ENCODE measurements at places on chromosomes 16 and 17.

- no peak for DNase-seq
Observed at GRCh38 chr17:4959261-4959965, 8.2 kb downstream of the SPAG7 start.

- no peak for DNase-seq
Observed at GRCh38 chr17:2105663-2106062, 50.8 kb downstream of the HIC1 start.

GRCh38 chr17:20896153-20896649, 146.6 kb downstream of the USP22 start:
- DNase-seq: peak; percentile 16

DNA sequence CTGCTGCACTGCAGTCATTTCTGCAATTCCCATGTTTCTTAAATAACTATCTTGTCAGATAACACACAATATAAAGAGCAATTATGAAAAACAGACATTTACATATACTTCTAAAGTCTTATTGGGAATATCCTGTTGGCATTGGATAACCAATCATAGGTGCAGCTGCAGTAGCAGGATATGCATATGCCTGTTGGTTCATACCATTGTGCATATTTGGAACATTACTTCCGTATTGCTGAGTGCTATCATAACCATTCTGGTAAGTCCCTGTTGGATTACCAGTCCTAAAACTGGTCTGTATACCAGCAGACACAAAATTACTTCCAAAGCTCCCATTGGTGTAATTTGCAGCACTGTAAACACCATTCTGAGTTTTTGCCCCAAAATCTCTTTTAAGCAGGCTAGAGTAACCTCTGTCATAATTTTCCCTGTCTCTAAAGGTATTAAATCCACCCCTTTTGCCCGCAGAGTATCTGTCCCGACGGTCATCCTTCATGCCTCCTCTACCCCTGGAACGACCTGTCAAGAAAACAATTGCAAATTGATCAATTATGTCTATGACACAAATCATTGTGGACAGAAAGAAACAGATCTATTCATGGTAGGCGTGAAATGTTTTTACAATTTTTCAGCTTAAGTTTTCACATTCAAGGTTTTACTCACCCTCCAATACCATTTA, 3.1 kb upstream of the POLG2 start:
- no peak for DNase-seq

GRCh38 chr17:75349589-75349988, 55.9 kb downstream of the GRB2 start:
- no peak for DNase-seq

DNA sequence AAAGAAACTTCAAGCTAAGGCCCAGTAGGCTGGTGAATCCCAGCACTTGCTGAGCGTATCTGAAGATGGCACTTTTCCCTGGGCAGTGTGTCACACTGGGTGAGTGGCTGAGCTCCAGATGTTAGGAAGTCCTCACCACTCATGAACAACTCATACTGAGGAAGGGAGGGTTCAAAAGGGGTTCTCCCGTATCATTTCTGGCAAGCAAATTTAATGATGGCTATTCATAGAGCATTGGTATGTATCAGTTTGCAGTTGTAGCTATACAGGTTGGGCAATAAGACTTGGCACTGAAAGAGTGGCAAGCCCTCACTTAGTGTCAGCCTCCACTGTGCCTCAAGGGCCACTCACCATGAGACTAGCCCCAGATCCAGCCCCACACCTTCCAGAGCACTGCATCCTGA, 10.7 kb downstream of the GFOD2 start:
- no peak for DNase-seq

- DNase-seq: no peak
Observed at GRCh38 chr16:56298116-56298515, 106.8 kb downstream of the GNAO1 start.

DNA sequence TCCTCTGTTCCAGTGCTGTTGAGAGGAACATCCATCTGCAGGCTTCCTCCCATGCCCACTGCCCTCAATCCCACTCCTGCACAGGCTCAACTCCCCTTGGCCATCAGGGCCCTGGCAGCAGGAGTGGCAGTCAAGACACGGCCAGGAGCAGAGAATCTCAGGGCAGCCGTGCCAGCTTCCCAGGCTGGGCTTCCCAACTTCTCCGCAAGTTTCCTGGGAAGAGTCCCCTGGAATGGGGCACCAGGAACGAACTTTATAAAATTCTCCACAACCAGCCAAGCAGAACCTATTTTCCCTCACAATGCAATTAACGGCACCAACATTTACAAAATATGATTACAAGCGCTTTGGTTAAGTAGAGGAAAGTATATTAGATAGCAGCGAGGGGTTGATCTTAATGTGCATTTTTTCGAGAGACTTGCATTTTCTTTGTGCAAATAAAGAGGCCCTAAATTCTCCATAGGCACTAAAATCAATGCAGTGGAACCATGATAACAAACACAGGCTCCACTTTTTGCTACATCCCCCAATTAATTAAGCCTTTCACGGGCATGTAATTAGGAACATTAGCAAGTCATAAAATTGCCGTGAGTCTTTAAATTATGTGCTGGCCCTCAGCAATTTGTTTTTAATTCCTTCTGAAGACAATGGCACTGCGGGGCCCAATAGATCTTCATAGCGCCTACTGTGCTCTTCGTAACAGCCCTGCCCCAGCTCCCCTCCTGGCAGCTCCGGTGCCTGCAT, 99.9 kb upstream of the LHX1 start:
- no peak for DNase-seq

DNA sequence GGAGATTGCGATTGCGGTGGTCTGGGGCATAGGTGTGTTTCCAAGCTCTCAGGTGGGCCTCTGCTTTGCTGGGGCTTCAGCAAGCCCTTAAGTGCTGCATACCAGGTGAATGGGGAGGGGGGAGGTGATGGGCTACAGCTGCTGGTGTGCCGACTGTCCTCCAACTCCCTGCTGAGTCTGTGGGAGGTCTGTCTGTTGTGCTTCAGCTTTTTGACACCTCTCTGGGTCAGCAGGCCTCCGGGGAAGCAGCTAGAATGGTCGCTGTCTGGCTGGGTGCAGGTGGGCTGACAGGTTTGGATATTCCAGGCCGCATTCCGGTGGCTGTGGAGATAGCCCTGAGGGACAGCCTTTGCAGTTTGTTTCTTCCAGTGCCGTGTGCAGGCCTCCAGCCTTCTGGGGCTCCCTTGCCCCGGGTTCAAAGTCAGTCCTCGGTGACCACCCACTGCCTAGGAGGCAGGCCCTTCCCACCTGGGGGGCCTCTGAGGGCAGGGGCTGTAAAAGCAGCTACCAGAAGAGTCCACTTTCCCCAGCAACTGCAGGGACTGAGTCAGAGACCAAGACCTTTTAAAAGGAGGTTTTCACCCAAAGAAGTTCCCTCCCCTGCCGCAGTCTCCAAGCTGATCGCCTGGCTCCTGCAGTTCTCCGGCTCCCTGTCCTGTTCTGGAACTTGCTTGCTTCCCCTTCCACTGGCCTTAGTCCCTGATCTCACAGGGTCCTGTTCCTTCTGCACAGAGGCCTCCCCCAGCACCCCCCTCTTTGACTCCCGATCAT, 2.0 kb upstream of the TTYH2 start:
- DNase-seq: no peak

- no peak for DNase-seq
Observed at GRCh38 chr17:68182011-68182306, 65.9 kb upstream of the AMZ2 start.

DNA sequence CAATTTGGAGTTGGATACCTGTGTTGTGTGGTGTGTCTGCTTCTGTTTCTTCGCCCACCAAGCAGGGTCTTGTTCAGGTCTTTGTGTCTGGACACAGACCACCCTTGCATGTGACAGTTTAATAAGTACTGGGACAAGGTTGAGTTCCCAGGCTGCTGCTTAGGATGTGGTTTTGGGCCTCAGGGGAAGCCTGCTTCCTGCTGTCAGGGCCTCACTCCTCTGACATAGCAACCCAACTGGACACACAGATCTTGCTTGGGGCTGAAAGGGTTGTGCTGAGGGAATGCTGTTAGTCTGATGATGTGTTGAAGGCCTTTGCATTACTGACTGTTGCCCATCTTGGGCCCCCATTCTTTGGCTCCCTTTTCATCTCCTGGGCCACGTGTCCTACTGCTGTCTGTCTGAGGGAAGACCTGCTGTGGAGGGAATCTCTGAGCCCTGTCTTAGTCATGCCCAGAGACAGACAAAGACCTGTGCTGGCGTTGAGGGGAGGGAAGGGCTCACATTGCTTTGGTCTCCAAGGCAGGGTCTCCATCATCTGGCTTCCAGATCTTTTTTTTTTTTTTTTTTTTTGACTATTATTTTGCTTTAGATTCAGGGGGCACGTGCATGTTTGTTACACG, 4.7 kb upstream of the TGFB1I1 start:
- DNase-seq: no peak

DNA sequence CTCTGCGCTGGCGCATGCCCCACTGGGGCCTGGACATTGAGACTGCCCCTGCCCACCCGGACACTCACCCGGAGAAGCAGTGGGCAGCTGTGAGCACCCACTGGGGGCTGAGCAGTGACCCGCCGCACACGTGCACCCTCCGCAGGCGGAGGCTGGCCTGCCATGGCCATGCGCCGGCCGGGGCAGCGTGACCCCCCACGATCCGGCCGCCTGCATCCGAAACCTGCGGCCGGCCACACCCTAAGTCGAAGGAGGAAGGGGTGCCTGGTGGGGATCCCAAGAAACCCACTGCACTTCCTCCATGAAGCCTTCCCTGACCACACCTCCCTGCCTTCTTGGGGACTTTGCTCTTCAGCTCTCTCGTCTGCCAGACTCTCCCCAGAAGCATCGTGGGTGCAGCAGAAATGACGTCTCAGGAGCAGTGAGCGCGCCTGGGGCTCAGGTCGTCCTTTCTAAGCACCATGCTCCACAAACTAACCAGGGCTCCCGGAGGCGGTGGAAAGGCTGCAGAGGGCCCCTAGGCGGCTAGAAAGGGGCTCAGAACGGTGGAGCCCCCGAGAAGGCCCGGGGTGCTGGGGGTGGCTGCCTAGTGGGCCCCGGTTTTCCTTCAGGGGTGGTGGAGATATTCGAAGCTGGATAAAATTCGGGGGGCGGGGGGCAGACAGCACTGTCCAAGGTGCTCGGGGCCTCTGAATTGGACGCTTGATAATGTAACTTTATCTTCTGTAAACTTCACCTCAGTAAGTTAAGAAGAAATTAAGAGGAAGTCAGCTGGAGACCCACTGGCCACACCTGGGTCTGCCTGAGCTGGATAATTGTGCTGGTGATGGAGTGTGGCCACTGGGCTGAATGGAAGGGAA, 1.5 kb downstream of the TPSG1 start:
- DNase-seq: no peak

DNA sequence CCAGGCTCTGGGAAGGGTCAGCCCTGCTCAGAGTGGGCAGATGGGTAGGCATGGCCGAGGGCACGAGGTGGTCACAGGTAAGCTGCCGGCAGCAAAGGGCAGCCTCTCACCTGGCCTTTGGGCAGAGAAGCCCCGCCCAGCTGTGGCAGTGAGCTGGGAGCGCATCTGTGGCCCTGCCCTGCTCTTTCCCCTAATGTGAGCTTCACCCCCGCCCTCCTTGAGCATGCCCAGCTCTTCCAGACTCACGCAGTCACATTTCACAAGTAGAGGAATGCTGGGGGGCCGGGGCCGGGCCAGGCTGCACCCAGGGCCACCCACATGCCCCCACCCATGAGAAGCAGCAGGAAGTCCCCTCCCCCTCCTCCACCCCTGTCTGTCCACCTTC, 40.7 kb upstream of the SLC38A10 start:
- DNase-seq: no peak

- DNase-seq: no peak
Observed at GRCh38 chr16:28082624-28083023, 19.1 kb upstream of the GSG1L start.

GRCh38 chr17:69269131-69269998, 40.7 kb upstream of the ABCA10 start:
- no peak for DNase-seq

DNA sequence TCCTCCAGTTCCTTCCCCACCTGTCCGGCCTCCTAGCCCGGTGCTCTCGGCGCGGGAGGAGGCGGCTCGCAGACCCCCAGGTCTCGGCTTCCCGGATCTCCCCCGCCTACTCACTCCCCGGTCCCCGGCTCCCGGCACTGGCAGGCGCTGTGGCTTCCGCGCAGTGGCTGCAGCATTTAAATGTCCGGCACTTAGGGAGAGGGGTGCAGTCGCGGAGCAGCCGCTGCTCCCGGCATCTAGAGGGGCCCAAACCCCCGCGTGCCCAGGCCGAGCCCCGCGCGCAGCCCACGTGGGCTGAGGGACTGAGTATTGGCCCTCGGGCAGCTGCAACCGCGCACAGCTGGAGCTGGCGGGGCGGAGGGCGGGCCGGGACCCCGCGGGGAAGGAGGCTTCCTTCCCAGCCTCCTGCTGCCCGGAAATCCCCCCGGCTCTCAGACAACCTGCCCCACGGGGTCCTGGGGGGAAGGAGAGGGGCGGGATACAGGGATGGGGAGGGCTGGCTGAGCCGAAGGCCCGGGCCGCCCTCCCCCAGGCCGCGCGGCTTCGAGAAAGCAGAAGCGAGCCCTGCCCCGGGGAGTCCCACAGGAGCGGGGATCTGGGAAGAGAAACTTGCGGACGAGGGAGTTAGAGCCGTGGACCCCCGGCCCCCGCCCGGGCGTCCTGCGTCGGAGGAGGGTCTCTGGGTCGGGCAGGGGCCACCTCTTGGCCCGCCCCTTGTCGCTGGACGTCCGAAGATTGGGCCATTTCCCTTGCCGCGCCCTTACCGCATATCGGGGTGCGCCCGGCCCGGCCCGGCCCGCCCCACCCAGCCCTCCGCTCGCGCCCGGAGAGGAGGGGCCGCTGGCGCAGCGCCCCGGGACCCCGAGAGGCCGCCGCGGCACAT, at the start of gene MMP25:
TSS of gene MMP25 (plus strand) at position 804 of the 883 bp plus-strand sequence. CDS start 357 bp downstream, outside the sequence.
- DNase-seq: no peak

- no peak for DNase-seq
Observed at GRCh38 chr17:10117581-10118001, 80.8 kb downstream of the GAS7 start.

GRCh38 chr17:9188367-9188766, 167.1 kb downstream of the NTN1 start:
- DNase-seq: no peak

DNA sequence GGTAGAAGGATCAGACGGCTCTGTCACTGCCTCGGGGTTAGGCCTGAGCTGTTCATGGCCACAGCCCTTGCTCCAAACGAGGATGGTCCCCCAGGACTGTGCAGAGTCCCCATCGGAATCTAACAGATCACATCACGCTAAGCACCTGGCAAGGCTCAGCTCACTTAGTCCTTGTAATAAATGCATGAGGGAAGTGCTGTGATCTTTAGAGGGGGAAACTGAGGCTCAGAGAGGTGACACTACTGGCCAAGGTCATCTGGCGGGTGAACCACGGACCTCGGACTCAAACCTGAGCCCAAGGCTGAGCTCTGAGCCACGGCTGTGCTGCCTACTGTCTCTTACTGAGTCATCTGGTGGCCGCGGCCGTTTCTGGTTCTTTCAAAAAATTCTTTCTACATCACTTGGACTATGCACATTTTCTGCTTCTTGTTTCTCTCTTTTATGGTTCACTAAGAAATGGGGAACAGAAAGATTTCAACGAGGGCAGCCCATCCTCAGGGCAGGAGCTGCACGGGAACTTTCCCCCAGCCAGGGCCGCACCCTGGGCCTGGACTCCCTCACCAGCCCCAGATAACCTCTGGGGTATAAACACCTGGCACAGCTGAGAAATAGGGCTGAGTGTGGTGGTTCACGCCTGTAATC, 55.6 kb downstream of the COTL1 start:
- no peak for DNase-seq

GRCh38 chr17:31738488-31738887, 120.6 kb downstream of the COPRS start:
- no peak for DNase-seq

- DNase-seq: no peak
Observed at GRCh38 chr17:77372444-77373298, 231.9 kb downstream of the SEC14L1 start.

GRCh38 chr16:79598348-79599181, 2.0 kb downstream of the MAF start:
- DNase-seq: no peak

Measured in stimulated activated CD4-positive, alpha-beta T cell treated with anti-CD3 and anti-CD28 coated beads, Interleukin-1b, Interleukin-23, amount 100 ng/mL, for 24 hours (primary cell).